ENCODE measurements at places on chromosomes 16 and 17.

DNA sequence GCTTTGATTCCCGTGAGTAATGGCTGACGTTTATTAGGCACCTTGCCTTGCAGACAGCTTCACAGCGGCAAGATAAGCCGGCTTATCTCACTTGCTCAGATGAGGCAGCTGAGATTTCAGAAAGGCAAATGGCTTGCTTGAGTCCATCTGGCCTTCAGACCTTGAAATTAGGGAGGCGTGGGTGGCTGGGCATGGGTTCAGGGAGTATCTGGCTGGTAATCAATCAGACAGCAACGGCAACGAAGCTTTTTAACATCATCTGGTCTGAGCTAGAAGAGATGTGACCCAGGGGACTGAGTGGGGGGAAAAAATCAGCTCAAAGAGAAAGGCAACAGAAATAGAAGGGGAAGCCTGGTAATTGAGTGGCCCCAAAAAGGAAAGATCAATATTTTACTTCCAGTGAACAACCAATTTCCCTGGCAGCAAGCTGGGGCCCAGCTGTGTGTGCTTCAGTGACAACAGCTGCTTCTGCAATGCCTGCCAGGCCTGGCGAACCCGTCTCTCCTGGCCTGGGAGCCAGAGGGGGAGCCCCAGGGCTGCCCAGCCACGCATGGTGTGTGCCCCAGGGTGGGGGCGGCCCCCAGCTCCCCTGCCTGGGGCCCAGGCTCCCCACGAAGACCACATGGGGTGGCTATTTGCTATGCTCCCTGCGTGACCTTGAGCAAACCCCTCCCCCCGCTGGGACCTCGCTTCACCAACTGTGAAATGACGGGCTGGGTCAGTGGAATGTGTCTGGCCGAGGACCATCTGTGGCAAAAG lies 34.0 kb downstream of the RAB11FIP4 start:
- peak; percentile 66 for DNase-seq

GRCh38 chr17:43469145-43469544 lies 14.6 kb upstream of the DHX8 start:
- no peak for DNase-seq

GRCh38 chr16:6008670-6009069 lies 911.1 kb upstream of the EEF2KMT start:
- no peak for DNase-seq

DNA sequence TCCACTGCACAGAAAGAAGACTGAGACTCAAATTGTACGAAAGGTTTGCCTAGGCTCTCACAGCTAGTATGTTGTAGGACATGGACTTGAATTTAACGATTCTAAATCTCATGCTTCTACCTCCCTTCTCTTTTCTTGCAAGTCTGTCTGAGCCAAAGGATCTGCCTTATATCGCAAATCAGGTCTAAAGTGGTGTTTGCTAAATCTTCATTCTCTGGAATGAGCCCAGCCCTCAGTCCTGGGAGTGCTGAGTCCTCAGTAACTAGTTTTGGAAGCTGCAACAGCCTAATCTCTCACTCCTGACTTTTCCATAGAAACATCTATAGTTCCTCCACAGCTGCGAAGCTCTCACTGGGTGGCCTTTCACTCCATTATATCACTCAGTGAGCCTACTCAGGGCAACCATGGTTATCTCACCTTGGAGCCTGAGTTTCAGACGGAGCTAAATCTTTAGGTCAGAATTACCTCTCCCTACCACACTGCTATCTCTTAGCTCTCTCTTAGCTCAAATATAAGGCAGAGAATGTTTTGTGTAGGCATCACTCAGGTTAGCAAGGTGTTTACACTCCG lies 575.5 kb upstream of the C16orf82 start:
- DNase-seq = no peak

- DNase-seq = no peak
These were observed 43.2 kb downstream of the GOSR1 start for GRCh38 chr17:30520436-30520835.

DNA sequence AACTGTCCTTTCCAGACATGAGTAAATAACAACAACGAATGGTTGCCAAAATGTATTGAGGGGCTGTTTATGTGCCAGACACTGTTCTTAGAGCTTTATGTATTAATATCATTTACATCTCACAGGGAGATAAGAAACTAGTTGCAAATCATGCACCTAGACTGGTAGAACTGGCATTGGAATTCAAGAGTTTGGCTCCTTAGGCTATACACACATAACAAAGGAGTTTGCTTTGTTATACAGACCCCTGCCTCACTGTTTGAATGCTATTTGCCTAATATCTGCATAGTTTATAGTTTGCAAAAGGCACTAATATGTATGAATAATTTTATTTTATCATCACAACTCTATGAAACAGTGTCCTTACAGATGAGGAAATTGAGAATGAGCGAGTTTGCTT lies 100.0 kb downstream of the FTO start:
- no peak for DNase-seq

GRCh38 chr16:68496689-68497088 lies 42.4 kb upstream of the ZFP90 start:
- no peak for DNase-seq

- no peak for DNase-seq
These were observed 95.2 kb upstream of the SEC14L1 start for GRCh38 chr17:77045441-77046041.

DNA sequence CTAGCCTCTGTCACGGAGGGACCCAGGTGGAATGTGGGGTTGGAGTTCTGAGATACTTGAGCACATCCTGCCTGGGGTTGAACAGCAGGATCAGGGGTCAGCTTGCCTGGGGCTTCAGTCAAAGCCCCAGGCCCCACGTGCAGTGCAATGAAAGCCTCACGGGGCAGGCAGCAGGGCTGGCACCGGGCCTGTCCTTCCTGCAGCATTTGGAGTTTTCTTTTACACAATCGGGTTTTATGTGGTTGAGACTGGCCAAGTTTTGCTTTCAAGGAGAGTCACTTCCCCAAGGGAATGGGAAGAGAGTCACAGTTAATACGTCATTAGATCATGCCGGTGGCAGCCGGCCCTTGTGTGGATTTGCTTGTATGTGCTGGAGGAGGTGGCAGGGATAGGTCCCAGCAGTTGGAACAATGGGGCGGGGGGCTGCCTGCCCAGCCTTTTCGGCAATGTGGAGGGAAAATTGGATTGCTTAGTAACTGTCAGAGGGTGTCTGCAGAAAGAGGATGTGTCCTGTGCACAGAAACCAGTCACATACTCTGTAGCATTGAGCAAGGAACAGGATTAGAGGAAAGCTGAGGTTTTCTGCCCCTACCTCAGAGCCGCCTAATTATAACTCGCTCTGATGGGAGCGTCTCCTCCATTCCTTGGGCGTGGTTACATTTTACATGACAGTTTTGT lies 4.5 kb downstream of the RMI2 start:
- DNase-seq = no peak

GRCh38 chr17:29289852-29290251 lies 4.1 kb downstream of the NUFIP2 start:
- DNase-seq = no peak

DNA sequence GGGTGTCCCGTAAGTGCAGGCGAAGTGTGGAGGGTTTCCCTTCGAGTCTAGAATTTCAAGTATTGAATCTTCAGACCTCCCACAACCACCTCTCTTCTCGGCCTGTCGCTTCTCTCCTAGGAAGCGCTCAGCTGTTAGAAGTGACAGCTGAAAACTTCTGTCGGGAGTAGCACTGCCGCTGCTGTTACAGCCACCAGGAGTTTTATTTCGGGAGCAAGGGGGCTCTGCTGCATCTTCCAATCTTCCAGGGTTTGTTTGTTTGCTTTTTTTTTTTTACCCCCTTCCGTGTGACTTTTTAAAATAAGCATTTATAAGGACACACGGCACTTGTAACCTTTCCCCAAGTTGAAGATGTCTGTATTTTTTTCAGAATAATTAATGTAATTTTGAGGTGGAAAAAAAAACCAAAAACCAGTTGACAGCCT lies 767 bp downstream of the RPS6KB1 start:
- DNase-seq = peak; percentile 44

DNA sequence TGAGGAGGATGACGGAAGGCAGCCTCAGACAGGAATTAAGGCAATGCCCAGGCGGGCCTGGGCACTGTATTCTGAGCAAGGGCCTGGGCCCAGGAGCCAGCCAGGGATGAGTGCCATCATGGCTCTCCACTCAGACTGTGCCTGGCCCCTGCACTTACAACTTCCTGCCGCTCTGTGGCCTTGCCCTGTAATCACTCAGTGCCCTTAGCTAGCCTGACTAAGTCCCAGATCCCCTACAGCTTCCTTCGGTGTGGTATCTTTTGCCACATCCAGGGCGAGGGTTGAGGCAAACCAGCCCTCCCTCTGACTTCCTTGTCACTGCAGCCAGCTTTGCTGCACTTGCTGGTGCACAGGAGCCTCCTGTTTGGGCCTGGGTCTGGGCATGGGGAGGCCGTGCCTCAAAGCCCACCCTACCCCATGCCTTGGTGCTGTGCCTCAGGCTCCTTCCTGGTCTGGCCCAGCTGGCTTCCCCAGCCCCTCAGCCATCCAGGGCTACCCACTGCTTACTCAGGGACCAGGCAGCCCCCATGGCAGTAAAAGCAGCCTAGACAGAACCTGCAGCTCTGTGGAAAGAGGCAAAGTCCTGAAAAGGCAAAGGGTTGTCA lies 9.3 kb downstream of the SLC46A1 start:
- no peak for DNase-seq

- no peak for DNase-seq
These were observed 123.0 kb upstream of the DYNLRB2 start for GRCh38 chr16:80417706-80418271.
